ENCODE measurements at places on chromosomes 12 and 14.

GRCh38 chr12:87866578-87867292, 162.5 kb downstream of the C12orf50 start:
- no peak for DNase-seq

GRCh38 chr12:64560396-64561301, 49.6 kb upstream of the RASSF3 start:
- DNase-seq = no peak

GRCh38 chr12:28294300-28294699, 104.0 kb downstream of the CCDC91 start:
- DNase-seq = no peak

GRCh38 chr14:50103558-50103957, 12.8 kb downstream of the VCPKMT start:
- no peak for DNase-seq

- no peak for DNase-seq
Observed at GRCh38 chr12:77248036-77248435, 182.7 kb upstream of the E2F7 start.

DNA sequence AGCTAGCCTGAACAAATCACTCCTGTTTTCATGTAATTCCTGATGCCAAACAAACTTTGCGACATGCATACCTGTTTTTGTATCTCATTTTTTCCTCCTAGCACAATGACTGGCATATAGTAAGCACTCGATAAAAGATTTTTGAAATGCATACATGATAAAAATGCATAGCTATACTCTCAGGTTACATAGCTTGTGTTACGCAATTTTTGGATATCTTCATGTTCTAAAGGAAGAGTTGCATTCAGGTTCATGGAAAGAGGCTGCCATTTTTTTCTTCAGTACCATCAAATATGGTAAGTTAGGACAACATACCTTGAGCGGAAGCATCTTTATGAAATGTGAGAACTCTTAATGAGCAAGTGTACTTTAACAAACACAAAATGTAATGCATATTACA, 284.8 kb upstream of the DIO2 start:
- DNase-seq = no peak

DNA sequence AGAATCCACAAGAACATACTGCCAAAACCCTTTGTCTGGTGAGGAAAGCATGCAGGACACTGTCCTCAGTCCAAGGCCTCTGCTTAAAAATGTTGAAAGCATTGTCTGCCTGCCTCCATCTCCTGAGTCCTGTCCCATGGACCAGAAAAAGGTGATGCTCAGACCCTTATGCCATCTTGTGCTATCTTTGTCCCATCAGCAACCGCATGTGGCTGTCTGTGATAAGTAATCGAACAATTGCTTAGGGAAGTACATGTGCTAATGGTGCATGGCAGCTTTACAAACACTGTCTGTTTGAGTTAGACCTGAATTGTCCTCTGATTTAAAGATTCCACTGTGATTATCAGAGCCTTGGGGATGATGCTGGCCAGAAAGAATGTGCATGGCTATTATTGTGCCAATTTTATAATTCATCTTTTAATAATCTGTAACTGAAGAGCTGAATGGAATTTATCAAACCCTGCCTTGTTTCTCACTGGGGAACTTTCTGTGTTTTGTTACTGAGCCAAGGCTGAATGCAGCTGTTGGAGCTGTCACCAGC, 177.5 kb downstream of the DACT1 start:
- no peak for DNase-seq

- DNase-seq = no peak
Observed at GRCh38 chr12:9084417-9084816, 31.3 kb downstream of the A2M start.

DNA sequence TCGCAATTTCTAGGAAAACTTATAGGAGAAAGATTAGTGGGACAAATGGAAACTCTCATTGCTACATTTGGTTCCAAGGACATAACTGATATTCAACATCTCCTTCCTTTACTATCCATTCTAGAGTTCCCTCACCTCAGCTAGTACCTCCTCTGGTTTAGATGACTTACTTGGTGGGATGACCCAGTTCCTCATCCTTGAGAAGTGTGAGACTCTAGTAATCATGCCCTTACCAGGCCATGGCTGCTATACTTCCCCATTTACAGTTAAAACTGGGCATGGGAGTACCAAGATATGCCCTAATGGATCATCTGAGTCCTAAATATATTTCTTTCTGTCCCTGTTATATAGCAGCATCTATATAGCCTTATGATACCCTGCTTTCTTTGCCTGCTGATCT, 58.1 kb downstream of the IFT81 start:
- DNase-seq = no peak

DNA sequence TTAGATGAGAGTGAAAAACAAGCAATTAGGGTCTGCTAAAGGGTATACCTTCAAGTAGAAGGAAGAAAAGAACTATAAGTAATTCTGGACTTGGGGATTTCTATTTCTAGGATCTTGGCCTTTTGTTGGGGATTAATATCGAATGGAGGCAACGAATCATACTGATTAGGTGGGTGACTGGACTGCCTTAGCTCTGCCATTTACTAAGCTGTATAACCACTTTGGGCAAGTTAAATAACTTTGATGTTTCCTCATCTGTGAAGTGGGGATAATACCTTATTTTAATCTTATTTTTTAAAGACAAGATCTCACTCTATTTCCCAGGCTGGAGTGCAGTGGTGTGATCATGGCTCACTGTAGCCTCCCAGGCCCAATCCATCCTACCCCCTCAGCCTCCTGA, 6.6 kb downstream of the IKBIP start:
- no peak for DNase-seq

- DNase-seq = no peak
Observed at GRCh38 chr12:56224954-56225353, 812 bp downstream of the NABP2 start.

DNA sequence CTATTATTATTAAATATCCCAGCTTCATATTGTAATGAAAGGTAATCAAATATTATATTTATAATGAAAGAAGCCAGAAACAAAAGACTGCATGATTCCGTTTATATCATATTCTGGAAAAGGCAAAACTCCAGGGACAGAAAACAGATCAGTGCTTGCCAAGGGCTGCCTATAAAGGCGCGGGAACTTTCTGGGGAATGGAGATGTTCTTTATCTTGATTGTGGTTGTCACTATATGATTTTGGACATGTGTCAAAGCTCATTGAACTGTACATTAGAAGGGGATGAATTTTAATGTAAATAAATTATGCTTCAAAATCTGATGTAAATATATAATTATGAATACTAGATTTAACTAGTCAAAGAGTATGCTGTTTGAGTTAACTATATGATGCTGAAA, 115.4 kb upstream of the KRAS start:
- no peak for DNase-seq

GRCh38 chr14:55454264-55455002, 14.0 kb upstream of the TBPL2 start:
- DNase-seq = no peak

GRCh38 chr12:23816394-23816851, 133.0 kb downstream of the SOX5 start:
- no peak for DNase-seq

- DNase-seq = peak; percentile 20
Observed at GRCh38 chr14:65336191-65336591, 76.3 kb upstream of the FUT8 start.

DNA sequence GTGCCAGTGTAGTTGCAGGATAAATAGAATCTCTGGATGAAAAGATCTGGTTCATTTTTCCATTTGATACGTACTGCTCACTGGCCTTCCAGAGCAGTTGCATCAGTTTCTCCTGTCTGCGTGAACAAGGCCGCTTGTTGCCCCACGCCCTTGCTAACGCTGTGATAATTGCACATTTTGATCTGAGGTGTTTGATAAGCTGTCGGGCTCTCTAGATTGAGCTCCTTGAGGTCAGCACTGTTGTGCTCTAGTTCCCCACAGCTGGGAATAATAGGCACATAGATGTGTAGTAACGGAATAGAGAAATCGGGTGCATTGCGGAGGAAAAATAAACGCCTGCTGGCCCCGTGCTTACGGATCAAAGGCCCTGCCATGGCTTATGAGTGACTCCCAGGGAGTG, 42.8 kb upstream of the TRAF3 start:
- no peak for DNase-seq

DNA sequence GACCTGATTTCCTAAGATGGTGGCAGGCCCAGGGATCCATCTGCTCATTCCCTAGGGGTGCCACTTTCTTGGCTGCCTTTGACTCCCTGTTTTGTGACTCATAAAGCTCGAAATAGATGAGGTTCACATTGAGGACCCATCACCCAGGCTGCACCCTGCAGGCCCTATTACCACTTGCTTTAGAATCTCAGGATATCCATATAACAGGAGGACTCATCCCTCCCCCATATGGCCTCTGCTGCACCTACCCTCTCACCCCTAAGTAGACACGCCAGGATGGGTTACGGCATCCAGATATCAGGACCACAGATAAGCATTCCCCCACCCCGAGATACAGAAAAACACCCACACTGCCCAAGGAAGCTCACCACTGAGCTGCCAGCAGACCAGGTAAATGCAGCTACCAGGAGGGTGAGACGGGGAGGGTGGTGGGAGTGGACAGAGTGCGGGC, 155.7 kb downstream of the DPF3 start:
- DNase-seq = no peak

DNA sequence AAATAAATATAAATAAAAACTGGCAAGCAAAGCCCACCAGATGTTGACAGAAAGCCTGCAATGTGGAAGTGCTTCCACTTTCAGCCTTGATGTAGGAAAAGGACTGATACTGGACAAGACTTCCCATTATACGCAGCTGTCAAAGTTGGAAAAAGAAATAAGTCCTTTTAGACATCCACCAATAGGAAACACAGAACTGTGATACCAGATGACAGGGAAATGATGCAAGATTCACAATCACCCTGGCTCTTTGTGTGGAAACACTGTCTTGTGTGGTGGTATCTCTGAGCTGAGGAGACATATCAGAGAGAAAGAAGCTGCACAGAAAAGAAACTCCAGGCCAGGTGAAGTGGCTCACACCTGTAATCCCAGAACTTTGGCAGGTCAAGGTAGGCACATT, 13.8 kb upstream of the METAP2 start:
- DNase-seq = no peak

- DNase-seq = no peak
Observed at GRCh38 chr14:20417250-20418186, 4.2 kb upstream of the TEP1 start.

- DNase-seq = no peak
Observed at GRCh38 chr12:100234166-100234565, 32.7 kb downstream of the DEPDC4 start.

DNA sequence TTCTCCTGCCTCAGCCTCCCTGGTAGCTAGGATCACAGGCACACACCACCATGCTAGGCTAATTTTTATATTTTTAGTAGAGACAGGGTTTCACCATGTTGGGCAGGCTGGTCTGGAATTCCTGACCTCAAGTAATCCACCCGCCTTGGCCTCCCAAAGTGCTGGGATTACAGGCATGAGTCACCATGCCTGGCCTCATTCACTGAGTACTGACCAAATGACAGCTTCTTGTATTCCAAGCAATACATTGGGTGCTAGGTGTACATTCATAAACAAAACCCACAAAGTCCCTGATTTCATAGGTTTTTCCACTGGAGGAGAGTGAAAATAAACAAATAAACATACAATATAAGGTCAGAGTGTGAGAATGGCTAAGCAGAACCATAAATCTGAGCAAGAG, 136.3 kb downstream of the HELB start:
- DNase-seq = no peak

- DNase-seq = no peak
Observed at GRCh38 chr14:52703664-52704063, 3.3 kb upstream of the PSMC6 start.

DNA sequence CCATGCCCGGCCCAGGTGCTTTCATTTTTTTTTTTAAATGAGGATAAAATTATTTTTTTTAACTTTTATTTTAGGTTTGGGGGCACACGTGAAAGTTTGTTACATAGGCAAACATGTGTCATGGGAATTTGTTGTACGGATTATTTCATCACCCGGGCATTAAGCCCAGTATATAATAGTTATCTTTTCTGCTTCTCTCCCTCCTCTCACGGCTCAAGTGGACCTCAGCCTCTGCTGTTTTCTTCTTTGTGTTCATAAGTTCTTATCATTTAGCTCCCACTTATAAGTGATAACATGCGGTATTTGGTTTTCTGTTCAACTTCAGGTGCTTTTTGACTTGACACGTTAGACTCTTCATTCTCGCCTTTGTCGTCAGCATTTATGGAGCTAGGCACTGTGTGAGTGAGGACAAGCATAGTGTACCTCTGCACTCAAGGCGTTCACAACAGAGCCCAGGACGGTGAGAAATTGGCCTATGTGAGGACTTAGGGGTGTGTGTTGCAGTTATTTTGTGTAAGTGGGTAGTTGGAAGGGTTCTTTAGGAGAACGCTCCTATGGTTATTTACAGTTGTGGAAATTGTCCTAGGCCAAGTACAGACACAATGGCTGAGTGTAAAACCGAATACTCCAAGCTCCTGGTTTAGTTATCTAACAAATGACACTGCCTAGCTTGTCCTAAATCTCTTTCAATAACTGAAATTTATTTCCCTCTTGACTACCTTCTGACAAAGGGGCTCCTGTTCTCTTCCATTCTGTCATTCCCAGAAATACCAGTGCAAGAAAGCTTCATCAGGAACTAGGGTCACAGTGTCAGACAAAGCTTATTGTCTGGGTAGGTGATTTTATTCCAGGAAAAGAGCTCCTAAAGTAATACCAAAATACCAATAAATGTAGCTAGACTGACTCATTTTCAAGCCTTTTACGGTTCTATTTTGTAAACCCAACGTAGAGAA, 200.5 kb upstream of the PRICKLE1 start:
- no peak for DNase-seq

DNA sequence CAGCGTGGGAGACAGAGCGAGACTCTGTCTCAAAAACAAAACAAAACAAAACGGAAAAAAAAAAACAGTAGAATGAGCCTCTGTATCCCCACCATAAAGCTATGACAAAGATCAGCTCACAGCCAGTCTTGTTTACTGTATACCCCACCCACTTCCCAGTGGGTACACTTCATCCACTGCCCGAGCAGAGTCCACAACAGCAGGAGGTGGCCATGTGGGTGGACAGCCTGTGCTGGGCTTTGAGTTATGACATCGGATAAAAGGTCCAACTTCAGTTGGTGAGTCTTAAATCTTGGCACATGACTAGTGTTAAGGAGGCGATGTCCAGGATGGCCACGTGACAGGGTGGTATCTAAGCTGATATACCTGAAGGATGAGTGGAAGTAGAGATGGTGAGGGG, 34.8 kb upstream of the MAPKAPK5 start:
- no peak for DNase-seq

DNA sequence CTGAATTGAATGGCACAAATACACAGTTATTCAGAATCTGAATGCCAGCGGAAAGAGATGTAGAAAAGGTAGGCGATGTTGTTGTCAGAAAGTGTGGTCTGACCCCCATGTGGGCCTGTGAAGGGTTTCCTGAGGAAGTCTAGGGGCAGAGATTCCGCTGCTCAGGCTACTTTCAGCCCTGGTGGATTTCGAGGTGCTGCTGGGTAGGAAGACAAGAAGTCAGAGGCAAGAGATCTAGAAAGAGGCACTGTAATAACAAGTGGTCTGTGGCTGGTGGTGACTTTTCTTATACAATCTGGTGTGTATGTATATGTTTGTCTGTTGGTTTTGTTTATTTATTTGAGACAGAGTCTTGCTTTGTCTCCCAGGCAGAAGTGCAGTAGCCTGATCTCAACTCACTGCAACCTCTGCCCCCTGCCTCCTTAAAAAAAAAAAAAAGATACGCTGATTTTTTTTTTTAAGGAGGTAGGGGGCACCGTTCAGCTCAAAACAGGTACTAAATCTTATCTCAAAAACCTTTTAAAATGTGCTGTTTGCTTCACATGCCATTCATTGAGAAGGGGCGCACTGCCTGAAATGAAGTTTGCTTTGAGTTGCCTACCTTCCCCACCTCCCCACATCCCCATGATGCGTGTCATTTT, 27.1 kb upstream of the MANSC4 start:
- no peak for DNase-seq

All from activated naive CD8-positive, alpha-beta T cell treated with anti-CD3 and anti-CD28 coated beads, Interleukin-2, amount 50 U/mL, for 16 hours (primary cell).